Activated CD4-positive, alpha-beta T cell treated with anti-CD3 and anti-CD28 coated beads for 4 hours (primary cell): ENCODE measurements at places on chromosomes 2 and 18.

DNA sequence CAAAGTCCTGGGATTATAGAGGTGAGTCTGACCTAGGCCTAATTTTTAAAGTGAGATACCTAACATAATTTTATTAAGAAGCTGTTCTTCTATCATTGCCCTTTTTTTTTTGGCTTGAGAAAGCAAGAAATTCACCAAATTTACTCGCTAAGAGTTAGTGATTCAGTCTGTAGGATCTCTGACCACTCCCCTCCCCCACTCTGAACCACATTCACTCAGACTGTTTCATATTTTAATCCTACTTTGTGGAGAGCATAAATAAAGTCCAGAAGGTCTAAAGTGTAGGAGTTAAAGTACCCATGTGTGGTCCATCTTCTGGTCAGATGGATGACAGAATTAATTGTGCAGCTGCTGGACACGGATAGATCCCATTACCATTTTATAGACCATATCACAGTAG is 115.8 kb upstream of the MGAT5 start:
- DNase-seq, result no peak

- DNase-seq, result no peak
Observed at GRCh38 chr2:8204711-8205110, 477.1 kb upstream of the ID2 start.

- DNase-seq, result no peak
Observed at GRCh38 chr2:172697296-172697695, 38.3 kb upstream of the RAPGEF4 start.

DNA sequence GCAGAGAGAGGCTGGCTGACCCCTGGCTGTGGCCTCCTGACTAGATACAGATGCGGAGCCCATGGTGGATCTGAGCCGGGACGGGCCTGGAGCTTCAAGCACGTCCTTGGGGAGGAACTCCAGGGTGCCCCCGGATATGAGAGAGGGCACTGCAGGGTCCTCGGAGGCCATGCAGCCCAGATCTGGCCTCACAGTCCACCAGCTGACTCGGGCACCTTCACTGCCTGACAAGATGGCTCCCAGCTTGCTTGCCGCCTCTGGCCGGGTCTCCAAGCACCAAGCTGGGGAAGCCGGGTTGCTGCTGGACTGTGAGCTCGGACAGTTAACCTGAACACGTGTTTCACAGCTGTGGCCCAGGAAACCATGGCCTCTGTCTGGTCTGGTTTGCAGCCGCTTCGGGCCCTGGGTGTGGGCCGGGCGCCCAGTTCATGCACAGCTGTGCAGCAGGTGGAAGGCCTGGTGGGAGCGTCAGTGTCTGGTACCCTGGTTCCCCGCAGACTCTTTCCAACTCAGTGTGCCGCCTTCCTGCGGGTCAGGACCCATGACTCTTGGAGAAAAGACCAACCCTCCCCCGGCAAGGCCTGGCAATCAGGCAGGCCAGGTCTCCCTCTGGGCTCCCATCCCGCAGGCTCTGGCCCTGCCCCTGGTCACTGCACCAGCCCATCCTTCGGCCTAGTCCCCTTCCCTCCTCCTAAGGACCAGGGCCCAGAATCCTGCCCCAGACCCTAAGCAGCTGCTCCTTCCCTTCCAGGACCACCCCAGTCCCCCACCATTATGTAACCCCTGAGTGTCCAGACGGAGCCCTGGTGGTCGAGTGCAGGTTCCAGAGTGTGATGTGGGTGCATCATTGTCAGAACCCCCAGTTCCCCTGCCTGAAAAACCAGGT is 74.6 kb upstream of the OTOS start:
- no peak for DNase-seq

DNA sequence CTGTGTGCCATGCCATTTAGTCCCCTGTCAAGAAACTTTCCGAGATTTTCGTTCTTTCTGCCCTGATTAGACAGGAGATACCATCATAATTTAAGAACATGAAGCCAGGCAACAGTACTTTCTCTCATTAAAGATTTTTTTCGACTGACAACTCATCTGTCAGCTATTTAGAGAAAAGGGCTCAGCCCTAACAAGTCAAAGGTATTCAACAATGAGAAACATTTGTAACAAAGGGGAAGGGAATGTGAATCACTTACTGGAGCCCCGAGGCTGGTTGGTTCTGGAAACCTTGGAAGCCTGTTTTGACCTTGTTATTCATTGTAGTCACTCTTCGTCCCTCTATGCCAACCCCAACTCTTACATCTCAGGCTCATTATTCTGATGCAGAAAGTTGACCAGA is 199.4 kb downstream of the SPP2 start:
- DNase-seq, result no peak

DNA sequence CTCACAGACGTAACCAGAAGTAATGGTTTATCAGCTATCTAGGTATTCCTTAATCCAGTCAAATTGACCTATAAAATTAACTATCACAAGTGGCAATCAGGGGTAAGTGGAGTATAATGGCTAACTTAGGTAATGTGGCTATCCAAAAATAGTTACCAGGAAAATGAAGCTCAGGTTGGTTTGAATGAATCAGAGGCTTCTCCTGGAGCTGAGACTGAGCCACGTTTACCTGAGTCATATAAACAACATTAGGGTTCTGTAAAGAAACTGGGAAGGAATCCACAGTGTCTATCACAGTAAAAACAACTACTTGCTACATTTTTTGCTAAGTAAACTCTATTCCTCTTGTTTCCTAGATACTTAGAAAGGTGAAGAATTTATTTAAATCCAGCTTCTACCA is 236.0 kb upstream of the SPHKAP start:
- DNase-seq, result no peak

DNA sequence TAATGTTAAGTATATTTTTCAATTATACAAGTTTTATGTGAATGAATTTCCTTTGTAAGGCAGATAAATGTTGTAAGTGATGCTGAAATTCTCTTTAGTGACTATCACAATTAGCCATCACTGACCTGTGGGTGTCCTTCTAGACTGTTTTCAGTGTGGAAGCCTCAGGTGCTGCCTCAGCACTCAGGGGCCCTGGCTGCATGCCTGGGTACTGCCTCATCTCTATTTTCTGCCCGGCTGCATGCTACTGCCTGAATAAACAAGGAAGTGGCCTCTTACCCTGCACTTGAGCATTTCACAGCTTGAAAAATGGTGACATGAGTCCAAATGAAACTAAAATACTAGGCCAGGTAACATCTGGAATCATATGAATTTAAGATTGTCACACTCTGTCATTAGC is 787.6 kb upstream of the SALL3 start:
- no peak for DNase-seq

- DNase-seq, result no peak
Observed at GRCh38 chr2:74577448-74577847, 22.9 kb downstream of the DOK1 start.

DNA sequence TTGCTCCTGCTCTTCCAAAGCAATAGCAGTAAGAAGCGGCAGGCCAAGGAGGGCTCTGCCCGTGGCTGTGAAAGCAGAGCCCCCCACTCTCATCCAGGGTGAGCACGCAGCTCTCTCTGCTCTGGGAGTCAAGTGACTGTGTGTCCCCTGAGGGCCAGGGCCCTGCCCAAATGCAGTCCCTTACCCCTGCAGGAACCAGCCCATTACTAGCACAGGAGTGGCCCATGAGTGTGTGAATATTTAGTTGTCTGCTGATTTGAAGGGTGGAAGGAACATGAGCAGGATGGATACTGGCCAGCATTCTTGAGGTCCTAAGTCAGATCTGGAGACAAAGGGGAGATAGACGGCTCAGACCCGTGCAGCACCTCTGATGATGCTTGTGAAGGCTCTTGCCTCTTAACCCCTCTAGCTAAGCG is 69.7 kb upstream of the FOSL2 start:
- no peak for DNase-seq

DNA sequence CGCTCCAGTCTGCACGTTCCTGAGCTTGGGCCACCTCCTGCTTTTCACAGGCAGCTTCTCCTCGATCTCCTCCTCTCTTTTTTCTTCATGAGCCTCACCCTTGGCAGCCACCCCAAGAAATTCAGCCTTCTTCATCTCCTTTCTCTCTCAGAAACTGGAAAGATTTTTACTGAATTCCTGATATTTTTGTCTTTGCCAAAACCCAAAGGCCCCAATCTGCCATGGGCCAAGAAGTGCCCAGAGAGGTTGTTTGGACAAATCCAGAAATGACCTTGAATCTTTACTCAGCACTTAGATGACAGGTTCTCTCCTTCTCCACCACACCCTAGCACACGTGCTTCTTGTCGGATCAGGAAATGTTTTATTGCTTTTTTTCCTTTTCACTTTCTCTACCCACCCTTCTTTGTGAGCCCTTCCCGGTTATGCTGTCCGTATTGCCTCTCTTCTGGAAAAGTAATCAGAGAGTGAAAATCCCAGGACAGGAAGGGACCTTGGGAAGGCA is 134.5 kb upstream of the TNP1 start:
- no peak for DNase-seq

DNA sequence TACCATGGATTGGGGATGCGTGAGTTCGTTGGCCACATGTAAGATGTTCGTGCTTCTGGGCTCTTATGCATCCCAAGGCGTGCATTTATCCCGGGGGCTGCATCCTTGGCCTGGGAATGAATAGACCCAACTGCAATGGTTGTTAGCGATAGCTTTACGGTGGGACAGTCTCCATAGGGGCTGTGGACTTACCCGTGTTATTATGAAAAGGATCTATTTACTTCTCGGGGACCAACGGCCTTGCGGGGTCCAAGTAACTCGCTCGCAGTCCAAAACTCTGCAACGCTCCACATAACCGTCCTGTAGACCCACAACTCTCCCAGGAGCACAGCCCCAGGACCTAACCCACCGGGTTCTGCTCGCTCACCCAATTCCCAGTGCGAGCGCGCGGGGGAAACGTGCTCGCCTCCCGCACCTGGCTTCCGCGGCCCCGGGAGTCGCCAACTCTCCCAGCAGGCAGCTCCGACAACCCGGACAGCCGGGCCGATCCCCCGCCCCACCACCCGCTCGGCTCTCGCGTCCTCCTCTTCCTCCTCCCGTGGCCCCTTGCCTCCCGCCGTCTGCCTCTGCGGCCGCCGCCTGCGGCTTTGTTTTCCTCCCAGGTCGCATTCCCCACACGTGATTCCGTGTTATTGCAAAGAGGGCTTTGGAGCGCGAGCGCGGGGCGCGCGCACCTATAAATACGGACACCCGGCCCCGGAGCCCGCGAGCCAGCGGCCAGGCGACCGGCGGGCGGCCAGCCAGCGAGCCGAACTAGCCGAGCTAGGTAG is at the start of gene CABLES1:
Gene CABLES1, plus strand, starts transcription at position 706 of the 770 bp plus-strand sequence. CDS start 278 bp downstream, outside the sequence.
- DNase-seq, result no peak

- no peak for DNase-seq
Observed at GRCh38 chr2:212254339-212254738, 284.3 kb downstream of the ERBB4 start.

DNA sequence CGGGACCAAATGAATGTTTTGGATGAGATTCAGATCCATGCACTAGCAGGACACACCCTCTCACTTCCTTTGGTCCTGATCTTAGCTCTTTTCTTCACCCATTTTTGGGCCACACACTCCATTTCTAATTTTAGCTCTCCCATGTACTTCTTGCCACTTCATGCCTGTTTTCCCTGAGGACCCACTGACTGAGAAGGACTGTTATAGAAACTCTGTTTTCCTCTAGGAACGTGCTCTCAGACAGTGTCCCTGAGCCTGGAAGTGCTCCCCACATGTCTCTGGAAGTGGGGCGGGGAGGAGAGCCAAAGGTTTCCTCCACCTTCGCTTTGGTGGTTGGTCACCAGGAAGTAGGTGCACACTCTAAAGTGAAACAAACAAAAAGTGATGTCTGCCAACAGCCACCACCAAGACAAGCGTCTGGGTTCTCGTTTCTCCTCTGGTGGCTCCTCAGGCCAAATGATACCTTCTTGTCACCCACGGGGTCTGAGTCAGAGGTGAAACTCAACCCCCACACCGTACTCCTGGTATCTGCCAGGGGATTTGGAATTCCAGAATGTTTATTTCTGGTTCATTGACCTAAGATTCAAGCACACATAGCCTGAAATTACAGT is 74.7 kb downstream of the MERTK start:
- no peak for DNase-seq

DNA sequence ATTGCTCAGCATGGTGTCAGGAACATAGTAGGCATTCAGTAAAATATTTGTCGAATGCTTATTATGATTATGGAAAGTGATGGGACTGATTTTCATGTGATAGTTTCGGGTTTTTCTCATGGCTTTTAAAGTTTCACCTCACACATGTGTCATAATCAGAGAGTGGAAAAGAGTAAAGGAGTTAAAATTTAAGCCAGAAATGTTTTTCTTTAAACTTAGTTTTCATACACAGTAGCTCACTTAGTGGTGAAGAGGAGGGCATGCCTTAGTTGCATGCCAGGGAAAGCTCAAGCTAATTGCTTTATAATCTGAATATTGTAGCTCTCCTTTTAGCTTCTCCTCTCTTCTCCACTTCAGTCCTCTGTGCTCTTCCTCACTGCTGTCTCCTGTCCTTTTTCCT is 38.0 kb downstream of the EHBP1 start:
- DNase-seq, result no peak

DNA sequence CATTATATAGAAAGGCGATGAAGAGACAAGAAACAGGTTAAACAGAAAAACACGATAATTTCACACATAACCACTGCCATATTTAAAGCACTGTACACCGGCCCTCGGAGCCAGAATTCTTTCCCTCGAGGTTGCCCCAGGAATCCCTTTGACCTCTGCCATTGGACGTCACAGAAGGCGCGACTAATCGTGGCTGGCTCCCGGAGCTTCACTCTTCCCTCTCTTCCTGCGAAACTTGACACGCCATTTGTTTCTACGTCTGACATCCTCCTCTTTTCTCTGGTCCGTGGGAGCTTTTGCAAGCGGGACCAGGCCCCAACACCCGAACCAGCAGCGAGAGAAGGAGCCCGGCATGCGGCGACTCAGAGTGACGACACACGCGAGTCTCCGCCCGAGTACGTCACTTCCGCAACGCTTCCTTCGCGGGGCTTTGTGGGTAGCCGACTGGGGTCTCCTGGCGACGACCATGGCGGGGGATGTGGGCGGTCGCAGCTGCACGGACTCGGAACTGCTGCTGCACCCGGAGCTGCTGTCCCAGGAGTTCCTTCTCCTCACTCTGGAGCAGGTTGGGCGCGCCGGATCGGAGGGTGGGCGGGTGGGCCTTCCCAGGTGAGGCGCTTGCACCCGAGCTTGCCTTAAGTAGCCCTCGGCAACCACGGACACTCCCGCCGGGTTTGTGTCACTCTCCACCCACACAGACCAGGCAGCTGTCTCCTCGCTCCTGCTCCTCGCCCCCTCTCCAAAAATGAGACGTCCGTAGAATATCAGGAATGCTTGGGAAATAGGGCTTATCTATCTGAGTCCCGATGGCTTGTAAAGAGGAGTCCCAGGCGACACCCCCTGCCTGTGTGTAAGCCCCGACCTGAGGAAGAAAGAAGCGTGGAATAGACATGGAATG is at the start of gene C2orf49:
Gene C2orf49, plus strand, starts transcription at position 419 of the 898 bp plus-strand sequence. Its CDS starts 48 bp downstream, at position 467.
- peak; percentile 88 for DNase-seq
